ENCODE measurements at places on chromosomes 13 and 19.

- DNase-seq, result no peak
Observed at GRCh38 chr13:25898991-25899390, 152.8 kb downstream of the SHISA2 start.

DNA sequence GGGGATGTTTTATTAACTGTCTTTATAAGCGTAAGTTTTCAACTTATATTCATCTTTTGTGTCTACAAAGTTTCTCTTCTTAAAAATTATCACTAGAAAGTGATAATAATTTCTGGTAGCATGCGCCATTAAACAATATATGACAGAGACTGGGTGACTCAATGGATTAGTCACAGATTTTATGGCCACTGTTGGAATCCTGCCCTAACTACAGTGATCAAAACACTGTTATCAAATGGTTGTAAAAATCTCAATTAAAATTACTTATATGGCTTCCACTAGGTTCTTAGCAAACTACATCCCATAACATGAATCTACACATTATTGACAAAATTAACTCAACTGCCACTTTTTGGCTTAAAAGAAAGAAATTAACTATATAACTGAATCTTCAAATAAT is 350.0 kb downstream of the DACH1 start:
- no peak for DNase-seq

- DNase-seq, result no peak
Observed at GRCh38 chr13:111906816-111907215, 160.1 kb upstream of the SOX1 start.

DNA sequence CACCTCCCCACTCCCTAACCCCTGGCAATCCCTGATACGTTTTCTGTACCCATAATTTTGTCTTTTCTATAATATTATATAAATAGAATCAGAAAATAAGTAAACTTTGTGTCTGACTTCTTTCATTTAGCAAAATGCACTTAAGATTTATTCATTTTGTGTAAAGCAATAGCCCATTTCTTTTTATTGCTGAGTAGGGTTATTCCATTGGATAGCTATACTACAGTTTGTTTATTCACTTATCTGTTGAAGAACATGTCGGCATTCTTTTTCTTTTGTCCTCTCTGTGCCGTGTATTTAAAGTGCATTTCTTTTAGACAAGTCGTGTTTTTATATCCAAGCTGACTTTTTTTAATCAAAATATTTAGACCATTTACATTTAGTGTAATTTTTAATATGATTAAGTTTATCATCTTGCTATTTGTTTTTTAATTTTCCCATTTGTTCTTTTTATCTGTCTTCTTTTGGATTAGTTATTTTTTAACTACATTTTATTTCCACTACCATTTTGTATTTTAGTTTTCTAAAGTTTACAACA is 176.4 kb upstream of the TSHZ3 start:
- no peak for DNase-seq

- DNase-seq, result no peak
Observed at GRCh38 chr19:16148443-16149229, 5.2 kb downstream of the HSH2D start.

- no peak for DNase-seq
Observed at GRCh38 chr13:95896301-95896700, 156.9 kb downstream of the UGGT2 start.

GRCh38 chr19:11580116-11580515 is 2.7 kb upstream of the ACP5 start:
- no peak for DNase-seq

- no peak for DNase-seq
Observed at GRCh38 chr19:7614859-7615741, 14.2 kb downstream of the XAB2 start.

- peak; percentile 43 for DNase-seq
Observed at GRCh38 chr19:1882089-1882785, 3.1 kb downstream of the ABHD17A start.

- DNase-seq, result no peak
Observed at GRCh38 chr19:3771906-3772455, at the start of gene RAX2. Gene RAX2, minus strand, starts transcription at chr19:3772228. Its CDS starts 486 bp downstream, at chr19:3771742.

GRCh38 chr19:39246951-39247669 is 1.5 kb downstream of the IFNL4 start:
- no peak for DNase-seq

DNA sequence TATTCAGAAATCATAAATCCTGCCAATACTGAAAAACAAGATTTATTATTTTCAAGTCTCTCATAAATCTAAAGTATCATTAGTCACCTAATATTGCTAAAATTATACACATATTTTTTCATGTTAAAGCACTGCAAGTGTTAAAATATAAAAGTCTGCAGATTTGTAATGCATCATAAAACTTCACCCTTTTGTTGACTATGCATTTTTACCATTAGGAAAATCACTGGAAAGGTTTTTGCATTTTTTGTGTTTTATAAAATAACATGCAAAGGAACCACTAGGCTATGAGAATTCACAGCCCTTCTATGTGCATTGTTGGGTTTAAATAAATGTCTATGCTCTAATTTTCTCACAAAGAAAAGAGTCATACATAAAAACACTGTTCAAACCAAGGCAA is 407.3 kb downstream of the DACH1 start:
- DNase-seq, result no peak

DNA sequence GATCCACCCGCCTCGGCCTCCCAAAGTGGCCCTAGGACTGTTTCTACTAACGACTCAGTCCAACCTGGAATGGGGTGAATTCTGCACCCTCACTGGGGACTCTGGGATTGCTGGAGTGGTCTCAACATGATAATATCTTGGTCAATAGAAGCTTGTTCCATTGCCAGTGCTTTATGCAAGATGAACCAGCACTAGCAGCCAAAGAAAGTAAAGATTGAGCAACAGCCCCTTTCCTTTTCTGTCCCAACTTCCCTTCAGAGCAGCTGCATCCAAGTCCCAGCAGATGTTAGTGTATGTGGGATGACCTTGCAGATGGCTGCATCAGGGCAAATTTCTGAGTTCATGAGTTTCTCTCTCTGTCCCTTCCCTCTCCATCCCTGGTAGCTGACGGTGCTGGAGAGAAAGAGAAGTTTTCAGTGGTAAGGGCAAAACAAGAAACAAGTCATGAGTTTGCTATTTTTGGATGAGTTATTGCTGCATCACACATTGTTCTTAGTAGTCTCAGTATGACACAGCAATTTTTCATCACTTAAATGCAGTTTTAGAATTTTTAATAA is 183.6 kb upstream of the EDNRB start:
- no peak for DNase-seq

DNA sequence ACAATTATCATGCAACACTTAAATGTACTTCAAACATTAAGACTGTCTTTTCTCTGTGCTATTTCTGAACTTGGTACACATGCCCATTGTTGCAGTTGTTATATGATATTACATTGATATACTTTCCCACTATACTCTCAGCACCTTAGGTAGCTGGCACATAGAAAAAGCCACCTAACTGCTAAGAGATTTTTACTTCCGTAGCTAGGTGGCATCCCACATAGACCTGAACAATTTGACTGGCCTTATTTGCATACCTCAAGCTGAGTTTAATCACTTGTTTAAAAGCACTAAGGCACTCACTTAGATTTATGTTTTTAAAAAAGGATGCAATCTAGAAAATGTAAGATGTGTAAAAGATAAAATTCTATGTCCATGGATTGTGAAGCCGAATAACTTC is 194.2 kb downstream of the POU4F1 start:
- DNase-seq, result no peak

Data from stimulated activated CD4-positive, alpha-beta T cell treated with anti-CD3 and anti-CD28 coated beads, TNF-alpha, amount 100 ng/mL, for 48 hours (primary cell).